ENCODE measurements at places on chromosomes 2 and 18. TPM values are rescaled to one million over a fixed set of nuclear protein-coding genes. Genes with fewer than 3 reads are reported as not detected.

MAP3K20 gene
- total RNA-seq, result 26.5 TPM

SOX11 gene
- not detected for total RNA-seq

WDR7 gene
- 25.4 TPM for total RNA-seq

NTSR2 gene
- total RNA-seq, result not detected

ANKZF1 gene
- 142 TPM for total RNA-seq

DNA sequence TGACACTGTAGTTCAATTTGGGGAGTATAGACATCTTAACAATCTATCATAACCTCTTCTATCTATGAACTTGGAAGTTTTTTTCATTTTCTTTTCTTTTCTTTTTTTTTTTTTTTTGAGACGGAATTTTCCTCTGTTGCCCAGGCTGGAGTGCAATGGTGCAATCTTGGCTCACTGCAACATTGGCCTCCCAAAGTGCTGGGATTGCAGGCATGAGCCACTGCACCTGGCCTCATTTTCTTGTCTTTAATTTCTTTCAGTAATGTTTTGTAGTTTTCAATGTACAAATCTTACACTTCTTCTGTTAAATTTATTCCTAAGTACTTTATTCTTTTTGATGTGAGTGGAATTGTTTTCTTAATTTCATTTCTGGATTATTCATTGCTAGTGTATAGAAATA lies 14.6 kb downstream of the ASAP2 start:
- H3K4me1 ChIP-seq, result no peaks in the 10 kb centered on the region
- H3K36me3 ChIP-seq, result no peaks in the 10 kb centered on the region

DNA sequence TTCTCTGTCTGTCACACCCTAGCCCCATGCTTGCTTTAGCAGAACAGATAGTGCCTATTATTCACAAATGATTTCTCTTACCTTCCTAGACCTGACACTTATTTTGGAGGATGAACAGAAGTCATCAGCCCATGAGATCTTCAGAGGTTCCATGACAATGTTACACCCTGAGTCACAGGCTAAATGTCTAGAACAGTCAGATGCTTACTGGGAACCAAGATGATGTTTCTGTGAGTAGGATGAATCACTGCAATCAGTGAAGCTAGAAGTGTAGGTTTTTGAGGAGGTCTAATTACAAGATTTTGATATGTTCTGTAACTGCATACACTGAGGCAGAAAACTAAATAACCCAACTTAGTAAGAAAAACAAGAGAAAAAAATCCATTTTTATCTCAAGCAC lies 123.0 kb upstream of the THUMPD2 start:
- DNase-seq, result no peak
- no peaks in the 10 kb centered on the region for H3K36me3 ChIP-seq
- H3K4me1 ChIP-seq, result peaks cover 6% of the 10 kb centered on the region
- no peak overlapping the region for H3K4me3 ChIP-seq
- H3K27me3 ChIP-seq, result peaks cover 6% of the 10 kb centered on the region

- no peak overlapping the region for H3K27ac ChIP-seq
- peaks cover 17% of the 10 kb centered on the region for H3K27me3 ChIP-seq
- no peaks in the 10 kb centered on the region for H3K4me1 ChIP-seq
- no peak for DNase-seq
- H3K36me3 ChIP-seq, result no peaks in the 10 kb centered on the region
- no peak overlapping the region for H3K4me3 ChIP-seq
These were observed 24.7 kb upstream of the FAM124B start for GRCh38 chr2:224426656-224427055.

DNA sequence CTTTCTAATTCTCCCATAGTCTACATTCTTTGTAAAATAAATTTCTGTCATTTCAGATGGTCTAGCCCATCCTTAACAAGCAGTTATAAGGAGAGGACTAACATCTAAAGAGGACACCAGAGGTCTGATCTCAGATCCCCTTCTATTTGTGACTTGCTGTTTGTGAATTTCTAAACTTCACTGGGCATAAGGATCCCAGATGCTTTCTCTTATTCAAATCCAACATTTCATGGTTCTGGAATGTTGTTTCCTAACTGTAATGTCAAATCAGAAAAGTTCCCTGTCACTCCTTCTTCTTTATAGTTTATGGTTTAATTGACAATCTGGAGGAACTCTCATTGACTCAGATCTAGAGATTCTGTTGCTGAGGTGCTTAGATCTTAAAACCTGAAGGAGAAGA lies 430.2 kb downstream of the MEIS1 start:
- no peaks in the 10 kb centered on the region for H3K27me3 ChIP-seq
- H3K27ac ChIP-seq, result no peak overlapping the region
- no peak overlapping the region for H3K4me3 ChIP-seq
- H3K4me1 ChIP-seq, result no peaks in the 10 kb centered on the region

GRCh38 chr2:79660557-79660956 lies 147.7 kb downstream of the CTNNA2 start:
- no peaks in the 10 kb centered on the region for H3K27me3 ChIP-seq
- H3K27ac ChIP-seq, result no peak overlapping the region
- no peaks in the 10 kb centered on the region for H3K4me1 ChIP-seq
- DNase-seq, result no peak
- H3K36me3 ChIP-seq, result no peaks in the 10 kb centered on the region
- no peak overlapping the region for H3K4me3 ChIP-seq

- H3K4me3 ChIP-seq, result no peak overlapping the region
- H3K27ac ChIP-seq, result no peak overlapping the region
- no peak for DNase-seq
- H3K27me3 ChIP-seq, result peaks cover 1% of the 10 kb centered on the region
These were observed 46.0 kb upstream of the MBP start for GRCh38 chr18:77178559-77178958.

GRCh38 chr2:69224512-69224837 lies 162.6 kb downstream of the GFPT1 start:
- no peak overlapping the region for H3K4me3 ChIP-seq
- peaks cover 18% of the 10 kb centered on the region for H3K27me3 ChIP-seq
- no peak for DNase-seq
- H3K27ac ChIP-seq, result no peak overlapping the region
- no peaks in the 10 kb centered on the region for H3K4me1 ChIP-seq

DNA sequence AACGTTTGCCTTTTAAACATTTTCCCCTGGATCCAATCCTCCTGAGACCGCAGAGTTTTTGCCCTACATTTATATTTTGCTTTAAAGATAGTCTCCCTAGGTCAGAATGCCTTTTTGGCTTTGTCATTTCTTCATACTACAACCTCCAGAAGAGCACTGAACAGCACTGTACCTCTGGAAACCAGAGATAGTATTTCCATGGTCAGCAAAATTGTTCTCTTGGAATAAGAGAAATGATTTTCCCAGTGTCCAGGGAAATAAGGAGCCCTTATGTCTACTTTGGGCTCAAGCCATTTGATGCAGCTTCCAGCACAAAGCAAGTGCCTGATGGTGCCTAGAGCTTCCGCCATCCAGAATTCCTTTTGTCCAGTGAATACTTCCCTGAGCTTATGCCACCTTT lies 75.5 kb upstream of the SP5 start:
- DNase-seq, result no peak
- no peaks in the 10 kb centered on the region for H3K36me3 ChIP-seq
- no peak overlapping the region for H3K4me3 ChIP-seq
- no peak overlapping the region for H3K27ac ChIP-seq
- no peaks in the 10 kb centered on the region for H3K27me3 ChIP-seq

DNA sequence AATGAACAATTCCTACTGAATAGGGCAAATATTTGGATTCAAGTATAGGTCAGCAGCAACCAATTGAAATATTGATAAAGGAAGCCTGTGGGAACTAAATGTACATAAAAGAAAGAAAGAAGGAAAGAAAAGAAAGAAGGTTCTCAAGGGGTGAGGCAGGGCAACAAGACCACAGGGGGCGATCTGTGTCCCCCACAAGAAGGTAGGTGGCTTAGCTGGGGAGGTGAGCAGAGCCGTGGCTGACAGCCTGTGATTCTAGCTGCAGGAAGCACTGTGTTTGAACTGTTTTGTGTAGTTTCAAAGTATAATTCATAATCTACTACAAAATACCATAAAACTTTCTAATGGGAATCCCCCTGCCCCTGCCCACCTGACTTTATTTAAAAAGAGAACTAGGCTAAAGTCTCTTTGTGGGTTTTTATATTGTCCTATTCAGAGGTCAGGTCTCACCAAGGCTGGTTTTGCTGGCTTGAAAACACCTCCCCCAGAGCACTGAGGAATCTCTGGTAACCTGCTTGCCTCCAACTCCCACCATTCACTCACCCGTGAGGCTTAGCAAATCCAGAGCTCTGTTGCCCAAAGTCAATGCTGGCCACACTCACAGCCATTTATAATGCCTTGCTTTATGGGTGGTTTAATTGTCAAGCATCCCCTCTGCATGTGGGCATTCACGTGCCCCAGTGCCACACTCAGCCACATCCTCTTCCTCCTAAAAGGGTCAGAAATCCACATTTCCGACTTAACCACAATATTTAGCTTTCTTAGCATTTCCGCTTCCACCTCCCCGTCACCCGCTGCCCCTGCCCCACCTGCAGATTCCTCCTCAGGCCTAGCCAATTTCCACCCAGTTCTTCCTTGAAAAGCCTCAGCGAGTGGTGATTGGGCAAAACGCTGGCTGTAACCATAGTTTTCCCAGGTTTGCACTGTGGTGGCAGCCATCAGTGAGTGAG lies 36.4 kb upstream of the LMAN1 start:
- no peak overlapping the region for H3K4me3 ChIP-seq
- no peak for DNase-seq
- no peak overlapping the region for H3K27ac ChIP-seq
- peaks cover 27% of the 10 kb centered on the region for H3K27me3 ChIP-seq
- H3K36me3 ChIP-seq, result no peaks in the 10 kb centered on the region

DNA sequence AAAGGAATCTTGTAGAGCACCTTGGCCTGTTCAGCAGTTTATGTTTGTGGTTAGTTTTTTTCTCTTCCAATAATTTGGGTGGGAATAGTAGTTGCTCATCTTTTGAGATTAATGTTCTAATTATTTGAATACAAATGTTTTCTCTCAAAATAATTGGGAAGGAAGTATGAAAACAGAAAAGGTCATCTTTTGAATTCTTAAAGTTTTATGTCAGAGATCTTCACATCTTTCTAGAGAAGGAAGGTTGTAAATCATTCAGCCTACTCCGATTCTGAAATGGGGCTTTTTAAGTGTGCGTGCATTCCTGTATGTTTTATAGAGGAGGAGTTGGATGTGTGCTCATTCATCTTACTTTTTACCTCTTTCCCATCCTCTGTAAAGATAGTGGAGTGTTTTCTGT lies 29.0 kb downstream of the GRHL1 start:
- H3K4me1 ChIP-seq, result peaks cover 36% of the 10 kb centered on the region
- peaks cover 21% of the 10 kb centered on the region for H3K27me3 ChIP-seq
- peaks cover 7% of the 10 kb centered on the region for H3K36me3 ChIP-seq

GRCh38 chr18:9684881-9685614 lies 23.1 kb upstream of the RAB31 start:
- peaks cover 31% of the 10 kb centered on the region for H3K27me3 ChIP-seq
- no peaks in the 10 kb centered on the region for H3K36me3 ChIP-seq
- H3K4me1 ChIP-seq, result peaks cover 10% of the 10 kb centered on the region
- no peak overlapping the region for H3K27ac ChIP-seq

- peaks cover 2% of the 10 kb centered on the region for H3K36me3 ChIP-seq
- no peak for DNase-seq
- H3K4me1 ChIP-seq, result peaks cover 55% of the 10 kb centered on the region
- no peak overlapping the region for H3K4me3 ChIP-seq
- no peak overlapping the region for H3K27ac ChIP-seq
These were observed 57.7 kb upstream of the MAP4K3 start for GRCh38 chr2:39494784-39495251.

- H3K4me1 ChIP-seq, result peaks cover 36% of the 10 kb centered on the region
- H3K27me3 ChIP-seq, result no peaks in the 10 kb centered on the region
- peak overlapping the region; percentile 65 for H3K27ac ChIP-seq
- peaks cover 20% of the 10 kb centered on the region for H3K36me3 ChIP-seq
These were observed 44.7 kb downstream of the C2orf42 start for GRCh38 chr2:70145851-70146739.

DNA sequence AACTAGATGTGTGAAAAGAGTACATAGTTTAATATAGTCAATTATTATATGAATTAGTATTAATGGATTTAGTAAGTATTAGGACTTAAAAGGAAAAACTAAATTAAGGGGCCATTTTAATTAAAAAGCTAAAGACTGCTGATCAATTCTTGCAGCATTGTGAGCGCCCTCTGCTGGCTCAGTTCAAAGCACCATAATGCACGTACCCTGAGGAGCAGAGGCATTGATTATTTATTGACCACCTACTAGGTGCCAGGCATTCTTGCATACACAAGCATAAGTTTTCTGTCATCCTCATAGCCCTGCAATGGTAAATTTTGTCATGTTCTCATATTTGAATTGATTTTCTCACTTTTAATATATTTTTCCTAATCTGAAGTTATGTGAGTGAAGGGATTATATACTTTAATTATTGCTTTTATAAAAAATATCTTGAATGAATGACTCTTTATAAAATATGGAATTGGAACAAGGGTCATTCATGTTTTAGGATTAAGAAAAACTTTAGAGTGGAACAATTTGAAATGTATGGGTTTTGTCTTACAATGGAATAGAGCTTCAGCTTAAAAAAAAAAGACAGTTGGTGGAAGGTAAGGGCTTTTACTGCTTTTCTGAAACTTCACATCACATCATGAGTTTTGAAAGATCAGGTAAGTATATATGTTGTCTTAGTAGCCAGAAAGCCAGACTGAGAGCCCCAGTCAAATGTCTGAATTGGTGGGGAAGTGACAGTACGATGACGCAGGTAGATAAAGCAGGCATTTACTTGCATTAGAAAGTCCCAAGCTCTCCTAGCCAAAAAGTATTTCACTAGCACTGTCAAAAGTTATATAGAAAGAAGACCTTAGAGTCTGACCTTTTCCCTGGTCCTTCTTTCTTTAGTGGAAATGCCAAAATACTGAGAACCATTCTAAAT lies 9.7 kb downstream of the ITGA4 start:
- peak; percentile 61 for DNase-seq
- no peaks in the 10 kb centered on the region for H3K27me3 ChIP-seq
- peak overlapping the region; percentile 70 for H3K27ac ChIP-seq
- peaks cover 73% of the 10 kb centered on the region for H3K36me3 ChIP-seq
- peaks cover 77% of the 10 kb centered on the region for H3K4me1 ChIP-seq
- H3K4me3 ChIP-seq, result peak overlapping the region; percentile 34

DNA sequence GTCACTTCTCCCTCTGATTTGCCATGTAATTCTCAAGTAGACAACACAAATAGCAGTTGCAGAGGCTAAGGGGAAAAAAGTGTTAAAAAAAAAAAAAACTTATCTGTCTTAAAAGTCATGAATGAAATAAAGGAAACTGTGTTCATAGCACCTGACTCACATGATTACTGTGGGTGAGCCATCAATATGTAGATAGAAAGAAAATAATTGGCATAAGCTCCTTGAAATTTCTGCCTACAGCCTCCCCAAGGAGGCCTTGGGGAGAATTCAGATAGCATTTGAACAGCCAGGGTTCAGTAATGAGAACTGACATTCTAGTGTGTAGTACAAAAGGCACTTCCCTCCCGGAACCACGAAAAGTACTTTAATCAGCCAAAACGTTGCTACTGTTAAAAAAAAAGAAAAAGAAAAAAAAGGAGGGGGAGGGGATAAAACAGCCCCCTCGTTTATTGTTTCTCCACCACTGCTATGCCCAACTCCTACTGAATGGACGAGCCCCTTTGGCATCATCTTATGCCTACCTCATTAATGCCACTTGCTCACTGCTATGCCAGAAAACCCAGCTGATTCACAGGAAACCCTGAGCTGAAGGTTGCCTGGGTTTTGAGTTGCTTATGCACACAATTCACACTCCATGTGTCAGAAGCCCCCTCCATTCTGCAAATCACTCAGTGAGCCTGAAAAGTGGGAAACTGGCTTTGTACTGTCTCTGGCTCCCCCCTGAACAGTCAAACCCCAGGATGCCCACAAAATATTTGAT lies 65.5 kb upstream of the KLF7 start:
- H3K36me3 ChIP-seq, result peaks cover 5% of the 10 kb centered on the region
- DNase-seq, result no peak
- peak overlapping the region; percentile 73 for H3K27ac ChIP-seq
- H3K27me3 ChIP-seq, result no peaks in the 10 kb centered on the region
- H3K4me3 ChIP-seq, result no peak overlapping the region

GRCh38 chr18:33239298-33239697 lies 201.2 kb downstream of the CCDC178 start:
- H3K36me3 ChIP-seq, result no peaks in the 10 kb centered on the region
- no peaks in the 10 kb centered on the region for H3K4me1 ChIP-seq
- H3K27ac ChIP-seq, result no peak overlapping the region
